ENCODE measurements at places on chromosomes 6 and 20.

GRCh38 chr6:169339731-169340309 is 86.2 kb upstream of the THBS2 start:
- DNase-seq, result no peak

DNA sequence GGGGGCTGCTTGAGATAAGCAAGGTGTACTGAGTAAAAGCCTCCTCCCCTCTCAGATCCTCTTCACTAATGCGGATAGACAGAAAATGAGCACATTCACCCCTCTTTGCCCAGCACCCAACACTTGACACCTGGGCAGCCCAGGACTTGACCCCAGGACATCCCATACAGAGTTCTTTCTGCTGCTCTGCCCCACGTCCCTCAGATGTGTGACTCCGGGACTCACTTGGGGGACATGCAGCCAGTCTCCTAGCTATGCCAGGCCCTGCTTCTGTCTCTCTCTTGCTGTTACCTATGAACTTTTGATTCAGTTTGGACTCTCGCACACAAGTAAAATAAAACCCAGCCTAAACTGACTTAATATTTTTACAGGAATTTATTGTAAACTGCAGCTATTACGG is 159.9 kb downstream of the EYA2 start:
- no peak for DNase-seq

- DNase-seq, result no peak
Measured at GRCh38 chr6:112357791-112358190, 10.7 kb downstream of the RFPL4B start.

- no peak for DNase-seq
Measured at GRCh38 chr6:145086197-145086596, 649.1 kb downstream of the EPM2A start.

DNA sequence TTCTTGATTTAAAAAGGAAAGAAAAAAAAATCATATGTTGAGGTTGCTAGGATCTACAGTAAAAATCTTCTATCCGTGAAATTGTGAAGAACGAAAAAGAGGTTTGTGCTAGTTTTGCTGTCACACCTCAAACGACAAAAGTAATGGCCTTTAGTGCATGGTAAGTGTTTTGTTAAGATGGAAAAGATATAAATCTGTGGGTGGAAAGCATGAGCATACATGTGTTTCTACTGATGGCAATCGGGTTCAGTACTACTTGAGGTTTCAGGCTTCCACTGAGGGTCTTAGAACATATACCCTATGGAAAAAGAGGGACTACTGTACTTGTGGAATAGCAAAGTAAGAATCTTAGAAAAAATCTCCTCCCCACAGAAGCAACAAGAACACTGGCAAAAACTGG is 58.0 kb downstream of the AHI1 start:
- DNase-seq, result no peak

- no peak for DNase-seq
Measured at GRCh38 chr6:154356113-154356512, 490 bp downstream of the IPCEF1 start.

DNA sequence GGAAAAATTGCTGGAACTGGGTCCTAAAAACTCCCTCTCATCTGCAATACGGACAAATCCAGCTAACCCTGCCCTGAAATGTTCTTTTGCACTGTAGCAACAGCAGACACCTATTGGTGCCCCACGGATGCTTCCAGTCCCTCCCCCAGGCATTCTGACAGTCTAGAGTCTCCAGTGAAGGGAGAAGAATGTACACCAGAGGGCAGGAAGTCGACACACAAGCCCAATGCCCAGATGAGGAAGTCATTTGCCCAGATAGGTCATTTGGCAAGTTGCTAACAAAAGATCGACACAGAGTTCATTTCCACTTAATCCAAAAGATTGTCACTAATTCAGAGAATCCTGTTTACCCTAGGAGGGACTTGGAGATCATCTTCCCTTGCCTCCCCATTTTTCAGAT is 293.0 kb upstream of the PRDM1 start:
- no peak for DNase-seq

- no peak for DNase-seq
Measured at GRCh38 chr6:142932889-142933288, 12.1 kb downstream of the HIVEP2 start.

GRCh38 chr20:23879811-23880374 is 345 bp upstream of the CST5 start:
- no peak for DNase-seq

GRCh38 chr6:51972659-51973058 is 114.8 kb downstream of the PKHD1 start:
- no peak for DNase-seq

DNA sequence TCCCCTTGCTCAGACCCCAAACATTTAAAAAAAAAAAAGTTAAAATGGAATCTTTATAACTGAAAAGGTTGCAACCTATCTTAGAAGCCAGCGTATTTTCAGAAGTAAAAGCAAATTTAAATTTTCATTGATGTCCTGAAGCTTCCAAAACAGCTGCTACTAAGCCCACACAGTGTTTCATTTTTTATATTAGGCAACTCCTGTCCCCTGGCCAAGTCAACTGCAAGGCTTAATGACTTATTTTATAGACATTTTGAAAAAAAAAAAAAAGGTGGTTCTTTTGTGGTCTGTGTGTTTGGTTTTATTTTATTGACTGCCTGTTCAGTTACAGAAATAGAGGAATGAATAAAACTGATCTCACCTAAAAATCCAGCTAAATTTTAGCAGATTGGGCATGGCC is 13.0 kb downstream of the CFAP61 start:
- DNase-seq, result no peak
